ENCODE measurements at places on chromosomes 5 and 9.

GRCh38 chr9:8860086-8860485, 1060.5 kb upstream of the DMAC1 start:
- no peak for DNase-seq

GRCh38 chr9:133186736-133187135, 22.3 kb downstream of the OBP2B start:
- no peak for DNase-seq

- peak; percentile 9 for DNase-seq
Observed at GRCh38 chr5:166493612-166494011, 1797.8 kb upstream of the WWC1 start.

GRCh38 chr5:143569722-143570567, 166.5 kb upstream of the NR3C1 start:
- no peak for DNase-seq

DNA sequence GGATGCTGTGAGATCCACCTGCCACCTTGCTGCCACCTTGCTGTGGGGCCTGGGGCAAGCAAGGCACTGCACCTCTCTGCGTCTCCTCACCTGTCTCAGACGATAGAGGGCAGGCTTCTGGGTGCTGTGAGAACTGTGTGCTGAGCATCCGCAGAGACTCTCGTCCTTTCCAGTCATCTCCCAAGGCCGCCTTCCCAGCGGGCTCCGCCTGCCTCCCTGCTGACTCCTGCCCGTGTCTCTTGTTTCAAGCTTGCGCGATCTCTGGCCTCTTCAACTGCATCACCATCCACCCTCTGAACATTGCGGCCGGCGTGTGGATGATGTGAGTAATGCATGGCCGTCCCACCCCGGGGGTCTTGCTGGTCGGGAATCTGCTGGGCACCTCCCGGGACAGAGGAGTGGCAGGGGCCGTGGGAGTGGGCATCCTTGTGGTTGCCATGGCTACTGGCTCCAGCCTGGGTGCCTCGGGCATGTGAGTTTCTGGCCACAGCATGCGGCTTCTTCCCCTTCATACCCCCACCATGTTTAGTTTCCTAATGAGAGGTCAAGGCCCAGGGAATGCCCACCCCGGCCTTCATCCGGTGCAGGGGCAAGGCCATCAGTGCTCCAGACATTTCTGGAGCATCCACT, 3.6 kb downstream of the CACFD1 start:
- no peak for DNase-seq

GRCh38 chr5:18000744-18001143, 366.5 kb downstream of the TAF11L14 start:
- DNase-seq, result no peak

GRCh38 chr5:175347027-175347426, 97.0 kb downstream of the DRD1 start:
- DNase-seq, result no peak

DNA sequence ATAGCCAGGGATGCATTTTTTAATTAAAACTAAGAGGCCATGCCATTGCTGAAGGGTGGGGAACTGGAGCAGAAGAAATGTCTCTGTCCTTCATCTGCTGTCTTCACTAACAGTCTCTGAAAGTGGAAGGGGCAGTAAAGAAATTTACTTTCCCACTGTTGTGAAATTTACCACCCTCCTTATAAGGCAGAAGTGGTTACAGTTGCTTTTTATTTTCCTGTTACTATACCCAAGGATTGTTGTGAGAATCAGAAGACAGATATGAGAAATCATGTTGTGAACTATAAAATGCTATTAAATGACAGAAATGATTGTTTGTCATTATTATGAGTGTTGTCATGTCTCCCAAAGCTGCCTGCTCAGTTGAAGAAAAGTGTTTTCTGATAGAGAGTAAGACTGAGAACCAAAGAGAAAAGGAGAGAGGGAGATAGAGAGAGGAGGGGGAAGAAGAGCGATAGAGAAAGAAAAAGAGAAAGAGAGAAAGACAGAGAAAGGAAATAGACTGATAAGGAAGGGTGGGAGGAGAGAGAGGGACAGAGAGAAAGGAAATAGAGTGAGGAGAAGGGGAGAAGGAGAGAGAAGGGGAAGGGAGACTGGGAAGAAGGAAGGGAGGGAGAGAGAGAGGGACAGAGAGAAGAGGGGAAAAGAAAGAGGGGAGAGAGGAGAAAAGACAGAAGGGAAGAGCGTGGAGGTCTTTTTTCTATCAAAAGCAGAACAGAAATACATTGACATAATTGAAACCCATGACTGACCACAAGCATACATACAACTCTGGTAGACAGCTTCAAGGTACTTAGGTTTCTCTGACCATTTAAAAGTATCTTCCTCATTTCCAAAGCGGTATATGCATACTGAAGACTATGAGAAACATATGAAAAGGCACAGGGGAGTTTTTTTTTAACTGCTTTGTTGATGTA, 22.5 kb downstream of the SEC61B start:
- DNase-seq, result no peak

- DNase-seq, result no peak
Observed at GRCh38 chr9:5286262-5286661, 18.3 kb downstream of the RLN2 start.

- DNase-seq, result no peak
Observed at GRCh38 chr5:112004867-112005622, 248.1 kb upstream of the NREP start.

DNA sequence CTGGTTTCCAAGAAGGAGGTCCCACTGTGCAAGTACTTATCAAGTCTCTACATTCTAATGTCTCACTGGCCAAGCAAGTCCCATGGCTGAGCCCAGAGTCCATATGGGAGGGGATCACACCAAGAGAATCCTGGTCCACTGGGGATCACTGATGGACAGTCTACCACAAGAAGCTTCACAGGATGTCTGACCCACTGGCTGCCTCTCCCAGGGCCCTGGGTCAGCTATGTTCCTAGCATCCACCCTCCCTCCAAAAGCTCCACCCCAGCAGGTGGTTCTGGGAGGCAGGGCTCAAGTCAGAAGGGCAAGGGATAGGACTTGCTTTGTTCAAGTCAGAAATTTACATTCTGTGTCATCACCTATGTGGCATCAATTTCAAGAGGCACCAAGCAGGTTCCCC, 508.5 kb downstream of the BNC2 start:
- no peak for DNase-seq

DNA sequence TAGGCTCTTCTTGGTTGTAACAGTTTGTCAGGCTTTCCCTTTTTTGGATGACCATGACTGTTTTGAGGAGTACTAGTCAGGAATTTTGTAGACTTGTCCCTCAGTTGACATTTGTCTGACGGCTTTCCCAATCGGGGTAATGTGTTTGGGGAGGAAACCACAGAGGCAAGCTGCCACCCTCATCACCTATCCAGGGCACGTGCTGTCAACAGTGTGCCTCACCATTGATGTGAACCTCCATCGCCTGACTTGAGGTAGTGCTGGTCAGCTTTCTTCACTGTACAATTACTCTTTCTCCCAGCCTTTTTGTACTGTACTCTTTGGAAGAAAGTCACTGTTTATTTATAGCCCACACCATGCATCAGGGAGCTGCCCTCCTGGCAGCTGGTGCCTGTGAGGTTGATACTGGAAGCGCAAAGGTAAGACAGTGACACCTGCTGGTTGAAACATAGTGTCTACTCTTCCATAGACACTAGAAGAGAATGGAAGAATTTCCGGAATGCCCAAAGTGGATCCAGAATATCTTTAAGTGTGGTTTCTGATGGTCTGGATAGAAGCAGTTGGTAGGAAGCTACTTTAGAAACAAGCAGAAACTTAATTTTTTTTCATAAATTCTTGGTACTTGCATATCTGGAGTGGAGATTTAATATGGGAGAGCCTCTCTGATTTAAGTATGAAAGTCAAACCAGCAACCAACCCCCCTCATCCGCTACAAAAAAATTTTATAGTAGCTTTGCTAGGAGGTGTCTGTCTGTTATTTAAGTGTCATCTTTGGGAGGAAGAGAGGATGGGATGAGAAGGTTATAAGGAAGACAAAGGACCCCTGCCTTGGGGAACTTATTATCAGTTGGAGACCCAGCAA, 69.3 kb downstream of the SNX30 start:
- DNase-seq, result no peak

- no peak for DNase-seq
Observed at GRCh38 chr9:9045072-9045471, 1245.5 kb upstream of the DMAC1 start.

DNA sequence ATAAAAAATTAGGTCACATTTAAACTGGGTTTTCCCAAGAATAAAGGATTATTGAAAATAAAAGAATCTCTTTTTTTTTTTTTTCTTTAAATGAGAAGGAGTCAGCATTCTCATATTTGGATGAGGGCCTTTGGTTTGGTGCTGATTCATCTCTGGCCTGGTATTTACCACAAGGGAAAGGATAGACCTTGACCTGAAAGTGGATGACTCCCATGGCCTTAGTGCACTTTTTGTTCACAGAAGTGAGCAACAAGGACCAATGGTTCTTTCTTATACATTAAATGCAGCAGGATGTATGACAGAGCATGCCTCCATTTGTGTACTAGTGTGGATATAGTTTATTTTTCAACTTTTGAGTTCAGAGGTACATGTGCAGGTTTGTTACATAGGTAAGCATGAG, 6.9 kb downstream of the YTHDC2 start:
- DNase-seq, result no peak

- no peak for DNase-seq
Observed at GRCh38 chr9:37503736-37504135, 18.0 kb downstream of the POLR1E start.

DNA sequence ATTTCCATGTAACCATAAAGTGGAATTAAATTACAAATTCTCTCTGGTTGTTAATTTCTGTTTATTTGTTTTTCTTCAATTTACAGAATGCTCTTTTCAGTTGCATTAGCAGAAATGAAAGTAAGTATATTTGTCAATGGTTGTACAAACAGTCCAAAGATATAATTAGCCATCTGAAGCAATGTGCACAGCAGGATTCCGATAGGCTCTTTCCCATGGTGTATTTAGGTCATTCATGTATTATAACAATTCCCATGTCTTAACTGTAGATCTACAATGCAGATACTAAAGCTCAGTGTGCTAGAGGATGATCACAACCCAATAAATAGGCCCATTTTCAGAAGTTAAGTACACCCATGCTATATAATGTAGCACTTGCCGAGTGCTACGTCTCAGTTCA, 43.8 kb downstream of the RECK start:
- DNase-seq, result no peak

Data from head of caudate nucleus (tissue), 42 donors.